ENCODE measurements at places on chromosomes 1 and 21.

DNA sequence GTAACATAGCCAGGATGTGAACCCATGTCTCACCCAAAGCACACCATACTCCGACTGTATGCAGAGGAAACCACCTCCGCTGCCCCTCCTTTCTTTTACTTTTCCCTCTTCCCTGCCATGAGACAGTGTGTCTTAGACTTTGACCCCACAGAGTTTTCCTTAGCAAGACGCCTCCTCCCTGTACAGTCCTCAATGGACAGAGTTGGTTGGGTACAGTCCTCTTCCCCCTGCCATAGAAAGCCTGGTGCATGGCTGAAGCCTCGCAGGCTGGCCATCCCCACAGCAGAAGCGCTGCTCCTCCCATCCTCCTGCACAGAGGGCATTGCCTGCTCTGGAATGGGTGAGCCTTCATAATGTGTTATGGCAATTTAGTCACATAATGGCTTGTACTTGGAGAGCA, 127.9 kb downstream of the PLPP3 start:
- DNase-seq, result no peak

DNA sequence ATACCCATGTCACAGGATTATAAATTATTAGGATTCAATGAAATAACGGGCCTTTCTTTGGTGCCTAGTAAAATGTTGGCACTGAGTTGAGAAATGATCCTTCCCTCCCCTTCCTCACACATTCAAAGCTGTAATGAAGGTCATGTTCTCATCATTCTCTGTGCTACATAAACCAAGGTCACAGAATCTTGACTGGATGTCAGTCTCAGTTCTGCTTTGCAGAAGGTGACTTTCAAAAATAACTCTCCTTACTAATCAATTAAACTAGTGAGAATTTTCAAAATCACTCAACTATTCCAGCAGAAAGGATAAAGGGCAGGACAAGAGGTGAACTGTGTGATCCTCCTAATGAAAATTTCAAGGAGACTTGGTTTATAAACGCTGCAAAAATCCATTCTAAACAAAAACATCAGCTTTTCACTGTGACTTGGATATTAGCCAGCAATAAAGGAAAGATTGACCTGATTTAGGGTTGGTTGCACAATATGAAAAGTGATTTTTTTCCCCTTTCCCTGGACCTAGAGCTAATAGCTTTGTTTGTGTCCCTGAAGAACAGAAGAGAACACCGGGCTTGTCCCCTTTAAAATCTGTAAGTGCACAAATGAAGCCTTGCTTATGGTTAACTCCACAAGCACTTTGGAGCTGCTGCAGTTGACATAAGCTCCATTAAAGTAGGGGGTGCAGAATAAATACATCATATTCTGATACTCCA, 120.1 kb downstream of the SEC16B start:
- DNase-seq, result no peak

DNA sequence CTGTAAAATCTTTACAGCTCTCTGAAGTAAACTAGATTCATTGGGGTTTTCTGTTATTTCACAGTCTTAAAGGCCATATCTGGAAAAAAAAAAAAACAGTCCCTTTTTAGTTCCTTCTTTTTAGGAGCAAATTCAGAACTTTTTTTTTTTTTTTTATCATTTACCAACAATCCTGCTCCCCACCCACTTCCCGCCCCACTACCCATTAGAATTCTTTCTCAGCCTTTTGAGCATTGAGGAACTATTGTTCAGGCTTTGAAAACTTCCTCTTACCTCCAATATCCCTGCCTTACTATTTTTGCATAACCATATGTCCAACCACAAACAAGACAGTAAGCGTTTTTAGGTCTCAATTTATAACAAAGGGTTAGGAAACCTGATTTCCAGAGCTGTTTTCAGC, 330.1 kb downstream of the PLPP3 start:
- no peak for DNase-seq

GRCh38 chr1:162466797-162467196, 30.8 kb upstream of the UHMK1 start:
- DNase-seq, result no peak

GRCh38 chr21:42601656-42602055, 51.8 kb upstream of the PDE9A start:
- DNase-seq, result no peak

DNA sequence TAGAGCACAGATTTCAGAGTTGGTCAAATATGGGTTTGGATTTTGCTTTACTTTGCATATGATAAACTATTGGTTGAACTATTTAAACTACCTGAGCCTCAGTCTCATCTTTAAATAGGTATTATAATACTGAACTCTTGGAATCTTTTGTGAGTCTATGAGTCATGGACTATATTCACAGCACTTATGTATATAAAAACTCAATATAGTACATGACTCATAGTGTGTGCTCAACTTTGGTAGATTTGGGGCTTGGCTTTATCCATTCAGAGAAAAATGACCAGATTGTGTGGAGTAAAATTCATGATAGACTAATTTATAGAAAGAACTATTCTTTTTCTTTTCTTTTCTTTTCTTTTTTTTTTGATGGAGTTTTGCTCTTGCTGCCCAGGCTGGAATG, 28.7 kb downstream of the FCRL3 start:
- DNase-seq, result no peak

- no peak for DNase-seq
These were observed 914 bp upstream of the MTF1 start for GRCh38 chr1:37860346-37860666.

DNA sequence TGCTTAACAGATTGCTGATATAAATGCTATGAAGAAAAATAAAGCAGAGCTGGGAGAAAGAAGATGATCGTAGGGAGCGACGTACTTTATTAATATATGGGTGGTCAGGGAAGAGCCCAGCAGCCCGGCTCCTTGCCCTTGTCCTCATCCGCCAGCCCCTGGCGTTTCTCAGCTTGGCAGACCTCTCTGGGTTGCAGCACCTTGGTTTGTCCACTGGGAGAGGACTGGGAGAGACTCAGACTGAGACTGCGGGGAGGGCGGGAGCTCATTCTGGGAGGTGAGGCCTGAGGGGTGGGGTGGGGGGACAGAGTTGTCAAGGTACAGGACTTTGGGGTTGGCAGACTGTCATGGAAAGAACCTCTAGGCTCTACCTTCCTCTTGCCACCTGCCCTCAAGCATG, 3.3 kb upstream of the S100A3 start:
- DNase-seq, result no peak

- peak; percentile 86 for DNase-seq
These were observed 23.3 kb downstream of the CELA3A start for GRCh38 chr1:22024485-22025367.

All from EL (cell line).